GM12892 (cell line): ENCODE measurements at places on chromosomes 5 and 9.

- no peak for DNase-seq
Measured at GRCh38 chr9:68714416-68715180, 9.6 kb downstream of the PIP5K1B start.

- DNase-seq, result no peak
Measured at GRCh38 chr9:78041971-78042370, 10.4 kb upstream of the GNAQ start.

- DNase-seq, result no peak
Measured at GRCh38 chr9:76810377-76810957, 46.2 kb downstream of the PCA3 start.

DNA sequence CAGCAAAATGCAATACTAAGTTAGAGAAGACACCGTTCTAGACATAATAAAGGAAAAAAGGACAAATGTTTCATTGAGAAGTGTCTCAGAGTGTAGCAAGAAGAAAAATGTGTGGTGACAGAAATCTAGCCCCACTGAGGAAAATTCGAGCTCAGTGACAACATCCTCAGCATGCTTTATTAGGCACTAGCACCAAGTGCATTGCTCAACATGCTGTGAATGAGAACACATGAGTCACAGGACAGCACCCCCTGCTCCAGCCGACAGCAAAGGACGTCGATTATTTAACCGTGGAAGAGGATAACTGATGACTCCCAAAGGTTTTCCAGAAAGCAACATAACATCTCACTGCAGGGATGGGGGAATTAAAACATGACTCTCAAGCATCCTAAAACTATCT lies 182.7 kb downstream of the GNAQ start:
- no peak for DNase-seq

- DNase-seq, result no peak
Measured at GRCh38 chr9:107462691-107463090, 26.9 kb downstream of the KLF4 start.

DNA sequence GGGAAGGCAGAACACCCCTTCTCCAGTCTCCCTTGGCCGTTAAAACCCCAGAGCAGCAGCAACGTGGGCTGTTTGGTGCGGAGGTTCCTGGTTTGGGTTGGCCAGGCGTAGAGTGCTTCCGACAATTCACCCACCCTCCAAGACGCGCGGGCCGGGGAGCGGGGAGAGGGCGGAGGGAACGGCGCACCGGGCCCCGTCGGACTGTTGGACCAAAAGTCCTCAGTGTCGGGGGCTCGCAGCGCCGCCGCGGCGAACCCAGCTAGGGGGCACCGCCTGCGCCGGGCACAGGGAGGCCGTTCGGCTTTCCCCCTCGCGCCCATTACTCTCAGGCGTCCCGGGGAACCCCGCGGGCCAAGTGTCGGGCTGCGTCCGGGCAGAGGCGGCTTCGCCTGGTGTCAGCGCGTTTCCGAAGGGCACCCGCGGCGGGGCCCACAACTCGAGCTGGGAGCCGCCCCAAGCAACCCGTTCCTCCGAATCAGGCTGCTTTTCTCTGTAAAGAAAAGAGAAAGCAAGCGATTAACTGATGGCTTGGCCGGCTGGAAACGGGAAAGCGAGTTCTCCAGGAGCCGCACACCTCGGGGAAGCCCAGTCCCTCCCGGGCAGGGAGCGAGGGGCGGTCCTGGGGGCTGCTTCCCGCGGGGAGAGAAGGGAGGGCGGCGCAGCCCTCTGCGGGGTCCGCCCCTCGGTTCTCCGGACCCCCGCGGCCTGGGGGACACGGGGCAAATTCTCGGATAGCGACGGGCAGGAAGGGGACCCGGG lies 145.5 kb downstream of the ERCC6L2 start:
- DNase-seq, result peak; percentile 49

GRCh38 chr9:438066-438465 lies 223.4 kb downstream of the DOCK8 start:
- no peak for DNase-seq

DNA sequence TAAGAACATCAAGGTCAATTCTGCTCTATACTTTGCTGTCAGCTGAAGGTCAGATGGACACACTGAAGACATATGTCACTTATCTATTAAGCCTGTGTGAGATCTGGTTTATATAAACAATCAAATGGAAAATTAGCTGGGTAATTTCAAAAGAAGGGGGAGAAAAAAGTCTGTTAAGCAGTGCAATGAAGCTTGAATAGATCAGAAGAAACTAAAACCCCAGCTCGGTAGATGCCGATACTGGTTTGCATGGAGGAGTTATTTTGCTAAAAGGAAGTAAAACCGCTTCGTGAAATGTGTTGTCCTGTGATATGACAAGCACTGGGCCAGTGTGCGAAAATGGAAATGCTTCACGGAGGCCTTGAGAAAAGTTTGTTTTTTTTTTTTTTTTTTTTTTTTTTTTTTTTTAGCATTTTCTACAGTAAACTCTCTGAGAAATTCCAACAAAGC lies 148.8 kb downstream of the MEF2C start:
- no peak for DNase-seq

DNA sequence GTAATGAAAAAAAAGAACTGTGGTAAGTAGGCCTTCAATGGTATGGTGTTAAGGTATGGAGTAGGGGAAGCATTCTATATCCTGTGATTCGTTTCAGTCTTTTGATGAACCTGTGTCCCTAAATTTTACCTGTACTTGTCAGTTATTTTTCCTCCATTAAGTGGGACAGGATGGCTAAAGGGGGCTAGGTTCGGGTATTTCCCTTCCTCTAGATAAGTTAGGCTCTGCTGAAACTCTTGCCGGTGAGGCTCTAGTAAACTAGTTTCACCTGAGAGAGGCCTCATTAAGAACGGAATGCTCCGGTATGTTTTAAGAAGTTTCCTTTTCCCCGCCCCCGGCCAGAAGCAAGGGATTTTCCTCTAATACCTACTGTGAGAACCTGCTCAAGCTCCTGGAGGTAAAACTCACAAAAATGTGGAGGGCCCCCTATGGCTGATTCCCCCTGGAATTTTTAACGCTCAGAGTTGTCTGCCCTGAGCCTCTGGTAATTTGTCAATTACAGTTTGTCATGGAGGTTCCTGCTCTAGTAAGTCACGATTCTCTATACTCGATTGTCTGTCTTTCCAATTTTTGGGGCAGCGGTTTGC lies 87.7 kb downstream of the MACIR start:
- DNase-seq, result no peak

DNA sequence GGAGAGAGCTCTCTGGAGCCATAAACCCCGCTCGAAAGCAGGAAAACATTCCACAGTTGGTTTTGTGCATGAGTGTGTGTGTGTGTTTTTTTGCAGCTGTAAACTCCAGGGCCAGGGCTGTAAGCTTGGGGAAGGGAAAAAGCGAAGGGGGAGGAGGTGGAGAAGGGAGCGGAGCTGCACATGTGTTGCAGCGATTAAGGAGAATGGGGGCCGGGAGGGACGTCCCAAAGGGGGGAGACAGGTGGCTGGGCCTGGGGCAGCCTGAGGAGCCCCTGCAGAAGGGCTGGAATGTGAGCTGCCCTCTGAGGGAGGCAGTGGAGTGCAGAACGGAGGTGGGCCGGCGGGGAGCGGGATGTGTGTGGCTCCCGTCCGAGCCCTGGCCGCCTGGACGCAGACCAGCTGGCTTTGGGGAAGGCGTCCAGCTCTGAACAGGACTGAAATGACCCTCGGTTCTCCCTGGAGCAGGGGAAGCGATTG lies 2.7 kb upstream of the MYMK start:
- DNase-seq, result no peak

GRCh38 chr9:133477992-133478850 lies 678 bp downstream of the SLC2A6 start:
- DNase-seq, result no peak

DNA sequence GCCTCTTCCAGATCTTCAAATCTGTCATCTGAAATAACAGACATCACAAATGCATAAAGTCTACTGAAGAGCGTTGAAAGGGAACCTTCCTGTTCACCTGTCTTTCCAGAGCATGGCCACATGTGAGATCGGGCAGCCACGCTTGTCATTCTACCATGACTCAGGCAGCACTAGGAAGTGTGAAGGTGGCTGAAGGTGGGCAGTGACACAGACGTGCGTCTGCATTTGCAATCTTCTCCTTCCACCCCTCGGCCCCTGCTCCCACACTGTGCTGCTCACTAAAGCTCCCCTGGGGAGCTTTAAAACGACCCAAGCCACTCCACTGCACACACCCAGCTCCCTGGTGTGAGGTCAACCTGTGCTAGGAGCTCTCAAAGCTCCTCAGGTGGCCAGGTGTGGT lies 2.5 kb downstream of the ENTR1 start:
- no peak for DNase-seq

GRCh38 chr5:94778732-94779131 lies 160.3 kb downstream of the SLF1 start:
- no peak for DNase-seq

DNA sequence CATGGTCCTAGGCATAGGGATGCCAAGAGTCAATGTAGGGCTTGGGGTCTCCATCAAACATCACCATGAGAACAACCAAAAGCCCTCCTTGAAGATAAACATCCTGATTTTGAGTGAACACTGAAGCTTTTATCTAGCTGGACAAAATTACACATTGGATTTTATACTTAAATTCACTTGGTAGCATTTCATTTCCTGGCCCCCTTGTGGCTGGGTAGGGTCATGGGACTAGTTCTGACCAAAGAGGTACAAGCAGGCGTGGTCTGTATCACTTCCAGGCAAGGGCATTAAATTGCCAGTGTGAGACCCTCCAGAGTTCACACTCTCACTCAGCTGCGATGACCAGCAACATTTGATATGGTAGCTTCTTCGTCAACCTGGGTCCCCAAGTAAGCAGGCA lies 320.3 kb downstream of the ACTL7B start:
- no peak for DNase-seq

DNA sequence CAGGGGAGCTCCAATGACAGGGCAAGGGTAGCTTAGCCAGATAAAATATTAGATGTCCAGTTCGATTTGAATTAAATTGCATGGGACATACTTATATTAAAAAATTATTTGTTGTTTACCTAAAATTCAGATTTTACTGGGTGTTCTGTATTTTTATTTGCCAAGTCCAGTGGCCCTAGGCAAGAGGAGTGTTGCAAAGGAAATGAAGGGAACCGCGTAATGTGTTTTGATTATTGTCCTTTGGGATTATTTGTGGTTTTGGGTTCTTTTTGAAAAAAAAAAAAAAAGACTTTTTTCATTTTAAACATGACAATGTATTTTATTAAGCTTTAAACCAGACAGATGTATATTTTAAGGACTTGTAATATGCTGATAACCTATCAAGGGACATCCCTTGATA lies 179.3 kb downstream of the C9orf152 start:
- DNase-seq, result no peak

DNA sequence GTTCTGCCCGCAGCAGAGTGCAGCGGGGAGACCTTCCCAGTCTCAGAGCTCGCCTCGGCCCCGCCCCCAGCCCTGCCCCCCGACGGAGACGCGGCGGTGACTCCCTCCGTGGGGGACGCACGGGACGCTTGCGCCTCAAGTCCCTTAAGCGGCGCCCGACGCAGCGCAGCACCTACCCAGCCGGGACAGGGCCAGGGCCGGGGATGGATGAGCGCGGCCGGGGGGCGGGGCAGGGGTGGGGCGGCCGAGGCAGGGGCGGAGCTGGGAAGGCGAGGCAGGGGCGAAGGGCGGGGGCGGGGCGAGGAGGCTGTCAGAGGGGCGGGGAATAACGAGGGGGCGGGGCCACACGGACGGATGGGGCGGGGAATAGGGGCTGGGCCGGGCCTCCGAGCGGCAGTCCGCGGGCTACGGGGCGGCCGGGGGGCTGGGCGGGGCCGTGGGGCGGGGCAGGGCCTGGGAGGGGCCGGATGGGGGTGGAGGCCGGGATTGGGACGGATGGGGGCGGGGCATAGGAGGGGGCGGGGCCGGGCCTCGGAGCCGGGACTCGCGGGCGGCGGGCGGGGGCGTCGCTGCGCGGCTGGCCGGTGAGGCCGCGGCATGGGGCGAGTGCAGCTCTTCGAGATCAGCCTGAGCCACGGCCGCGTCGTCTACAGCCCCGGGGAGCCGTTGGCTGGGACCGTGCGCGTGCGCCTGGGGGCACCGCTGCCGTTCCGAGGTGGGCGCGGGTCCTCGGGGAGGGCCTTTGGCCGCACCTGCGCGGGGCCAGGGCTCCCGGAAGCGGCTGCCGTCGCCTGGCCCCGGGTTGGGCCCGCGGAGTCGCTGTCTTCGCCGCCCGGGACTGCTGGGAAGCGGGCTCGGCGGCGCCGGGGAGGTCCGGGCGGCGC lies at the start of gene ARRDC1:
Gene ARRDC1 (plus strand): TSS at position 566 of the 884 bp plus-strand sequence. CDS start 32 bp downstream, at position 598.
- peak; percentile 92 for DNase-seq

DNA sequence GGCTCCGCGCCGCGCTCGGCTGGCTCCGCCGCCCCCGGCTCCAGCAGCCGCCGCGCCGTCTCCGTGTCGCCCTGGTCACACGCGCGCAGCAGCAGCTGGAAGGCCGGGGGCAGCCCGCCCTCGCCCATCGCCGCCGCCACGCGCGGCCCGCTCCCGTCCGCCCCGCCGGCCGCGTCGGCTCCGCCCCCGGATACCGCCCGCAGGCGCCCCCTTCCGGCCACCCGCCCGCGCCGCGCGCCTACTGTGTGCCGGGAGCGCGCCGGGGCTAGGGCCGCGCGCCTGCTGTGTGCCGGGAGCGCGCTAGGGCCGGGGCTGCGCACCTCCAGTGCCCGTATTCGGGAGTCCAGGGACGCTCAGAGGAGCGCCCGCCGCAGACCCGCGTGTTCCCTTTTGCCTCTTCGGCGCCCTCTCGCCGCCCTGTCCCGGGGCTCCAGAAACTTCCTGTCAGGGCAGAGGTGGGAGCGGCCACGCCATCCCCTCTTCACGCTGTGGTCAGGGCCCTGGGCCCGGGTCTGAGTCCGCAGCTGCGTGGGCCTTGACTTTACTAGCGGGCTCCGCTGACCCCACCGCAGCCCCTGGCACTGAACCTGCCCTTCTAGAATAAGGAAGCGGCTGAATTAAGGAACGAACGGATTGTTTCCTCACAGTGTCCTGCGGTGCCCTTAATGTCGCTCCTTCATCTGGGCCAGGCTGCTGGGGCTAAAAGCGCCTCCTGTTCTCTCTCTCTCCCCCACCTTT lies at the start of gene ANKS6:
Gene ANKS6 (minus strand): TSS at position 192 of the 738 bp plus-strand sequence. CDS start 64 bp downstream, at position 128.
- peak; percentile 66 for DNase-seq

DNA sequence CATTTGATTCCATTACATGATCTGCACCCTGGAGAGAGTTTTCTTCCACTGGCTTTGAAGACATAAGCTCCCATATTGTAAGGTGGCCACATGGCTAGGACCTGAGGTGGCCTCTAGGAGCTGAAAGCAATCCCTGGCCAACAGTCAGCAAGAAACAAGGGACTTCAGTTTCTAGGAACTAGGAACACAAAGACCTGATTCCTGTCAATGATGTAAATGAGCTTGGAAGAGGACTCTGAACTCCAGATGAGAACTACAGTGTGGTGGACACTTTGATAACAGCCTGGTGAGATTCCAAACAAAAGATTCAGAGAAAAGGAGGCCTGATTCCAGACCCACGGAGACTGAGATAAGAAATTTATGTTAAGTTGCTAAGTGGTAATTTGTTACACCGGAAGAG lies 129.0 kb downstream of the MCTP1 start:
- DNase-seq, result no peak

DNA sequence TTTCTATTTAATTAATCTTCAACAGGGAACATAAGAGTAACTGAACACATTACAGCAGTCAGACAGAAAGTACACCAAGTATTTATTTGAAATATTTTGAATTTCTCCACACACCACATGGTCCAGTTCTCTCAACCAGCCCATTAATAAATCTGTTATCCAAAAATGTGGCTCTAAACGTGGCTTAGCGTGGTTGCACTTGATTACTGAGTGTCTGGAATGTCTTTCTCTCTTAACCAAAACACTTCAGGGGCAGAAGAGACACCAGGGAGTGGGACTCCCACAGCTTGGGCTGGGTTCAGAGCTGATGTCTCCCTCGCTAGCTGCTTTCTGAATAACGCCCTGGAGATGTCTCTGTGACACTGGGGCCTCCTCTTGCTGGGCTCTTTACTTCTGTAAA lies 52.6 kb upstream of the FANCC start:
- no peak for DNase-seq

- no peak for DNase-seq
Measured at GRCh38 chr5:131622633-131623032, 12.4 kb downstream of the RAPGEF6 start.

- DNase-seq, result no peak
Measured at GRCh38 chr9:68975365-68976043, 38.4 kb downstream of the PRKACG start.
